ENCODE measurements at places on chromosomes 11 and 22.

GRCh38 chr11:32219320-32219719 is 128.4 kb downstream of the RCN1 start:
- DNase-seq = no peak

DNA sequence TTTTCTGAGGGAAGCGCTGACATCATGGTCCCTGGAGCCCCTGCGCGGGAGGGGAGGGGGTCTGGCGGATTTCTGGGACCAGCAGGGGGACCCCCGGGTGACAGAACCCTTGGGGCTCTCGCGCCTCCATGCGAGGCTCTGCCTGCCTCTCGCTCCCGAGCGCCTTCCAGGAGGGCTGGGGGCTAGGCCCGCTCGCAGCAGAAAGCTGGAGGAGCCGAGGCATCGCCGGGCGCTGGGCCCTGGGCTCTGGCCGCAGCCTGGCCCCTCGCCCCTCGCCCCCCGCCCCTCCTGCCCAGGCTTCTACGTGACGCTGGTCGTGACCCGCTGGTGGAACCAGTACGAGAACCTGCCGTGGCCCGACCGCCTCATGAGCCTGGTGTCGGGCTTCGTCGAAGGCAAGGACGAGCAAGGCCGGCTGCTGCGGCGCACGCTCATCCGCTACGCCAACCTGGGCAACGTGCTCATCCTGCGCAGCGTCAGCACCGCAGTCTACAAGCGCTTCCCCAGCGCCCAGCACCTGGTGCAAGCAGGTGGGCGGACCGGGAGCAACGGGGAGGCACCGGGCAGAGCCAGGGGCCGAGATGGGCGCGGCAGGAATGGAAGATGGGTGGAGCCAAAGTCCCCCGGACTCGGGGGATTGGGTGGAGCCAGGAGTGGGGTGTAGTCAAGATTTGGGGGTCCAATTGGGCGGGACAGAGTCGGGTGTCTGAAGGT is 5.4 kb downstream of the BEST1 start:
- peak; percentile 75 for DNase-seq

GRCh38 chr11:3148990-3149851 is 15.9 kb downstream of the OSBPL5 start:
- no peak for DNase-seq

DNA sequence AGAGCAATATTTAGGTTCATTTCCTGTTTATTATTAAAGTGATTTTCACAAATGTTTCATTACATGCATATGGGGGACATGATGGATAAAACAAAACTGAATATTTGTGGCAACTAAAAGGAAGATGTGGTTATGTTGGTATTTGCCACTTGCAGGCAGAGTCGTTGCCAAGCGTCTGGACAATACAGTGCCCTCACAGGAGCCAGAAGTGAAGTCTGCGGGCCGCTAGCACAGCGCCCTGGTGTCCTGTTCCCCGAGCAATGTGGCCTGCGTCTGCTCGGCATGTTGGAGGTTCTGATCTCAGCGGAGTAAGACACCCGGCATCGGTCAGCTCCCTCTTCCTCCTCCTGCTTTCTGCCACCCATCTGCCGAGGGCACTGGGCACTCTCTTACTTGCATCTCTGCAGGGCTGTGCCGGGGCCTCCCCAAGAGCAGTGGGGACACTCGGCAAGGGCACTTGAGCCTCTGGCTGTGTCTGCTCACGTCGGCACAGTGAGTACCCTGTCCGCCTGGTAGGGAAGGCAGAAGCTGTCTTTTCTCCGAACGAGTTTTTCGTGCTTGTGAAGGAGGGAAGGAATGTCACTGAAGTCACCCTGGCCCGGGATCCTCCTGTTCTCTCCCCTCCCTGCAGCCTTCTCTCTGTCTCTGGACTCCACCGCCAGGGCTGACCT is 10.5 kb upstream of the TTLL12 start:
- DNase-seq = no peak

GRCh38 chr11:117913736-117914397 is 15.3 kb downstream of the TMPRSS13 start:
- DNase-seq = no peak

DNA sequence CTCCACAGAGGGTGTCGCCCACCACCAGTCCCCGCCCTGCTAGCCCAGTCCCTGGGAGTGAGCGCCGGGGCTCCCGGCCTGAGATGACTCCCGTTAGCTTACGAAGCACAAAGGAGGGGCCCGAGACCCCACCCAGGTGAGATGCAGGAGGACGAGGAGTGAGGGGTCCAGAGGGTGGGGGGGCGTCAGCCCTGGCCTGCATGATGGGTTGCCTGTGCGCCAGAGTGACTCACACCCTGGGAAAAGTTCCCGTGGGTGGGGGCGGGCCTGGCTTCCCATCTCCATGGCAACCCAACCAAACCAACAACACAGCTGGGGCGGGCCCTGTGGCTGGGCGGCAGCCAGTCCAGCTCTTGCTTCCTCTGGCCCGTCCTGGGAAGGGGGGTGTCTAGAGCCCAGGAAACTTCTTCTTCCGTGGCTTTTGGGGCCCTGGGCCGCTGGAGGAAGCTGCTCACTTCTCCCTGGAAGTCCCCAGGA is 4.5 kb downstream of the GAS2L1 start:
- DNase-seq = no peak

DNA sequence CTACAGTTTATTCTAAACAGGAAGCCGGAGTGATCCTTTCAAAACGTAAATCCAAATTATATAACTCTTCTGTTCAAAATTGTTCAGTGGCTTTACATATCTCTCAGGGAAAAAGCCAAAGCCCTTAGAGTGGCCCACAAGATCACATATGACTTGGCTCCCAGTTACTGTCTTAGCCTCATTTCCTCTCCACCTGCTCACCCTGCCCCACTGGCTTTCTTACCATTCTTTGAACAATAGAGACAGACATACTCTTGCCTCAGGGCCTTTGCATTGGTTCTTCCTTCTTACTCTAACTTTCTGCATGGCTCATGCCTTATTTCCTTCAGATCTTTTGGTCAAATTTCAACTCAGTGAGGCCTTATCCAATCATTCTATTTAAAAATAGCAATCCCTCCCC is 52.1 kb downstream of the STIM1 start:
- DNase-seq = no peak

GRCh38 chr11:134036492-134037045 is 32.3 kb upstream of the JAM3 start:
- no peak for DNase-seq

DNA sequence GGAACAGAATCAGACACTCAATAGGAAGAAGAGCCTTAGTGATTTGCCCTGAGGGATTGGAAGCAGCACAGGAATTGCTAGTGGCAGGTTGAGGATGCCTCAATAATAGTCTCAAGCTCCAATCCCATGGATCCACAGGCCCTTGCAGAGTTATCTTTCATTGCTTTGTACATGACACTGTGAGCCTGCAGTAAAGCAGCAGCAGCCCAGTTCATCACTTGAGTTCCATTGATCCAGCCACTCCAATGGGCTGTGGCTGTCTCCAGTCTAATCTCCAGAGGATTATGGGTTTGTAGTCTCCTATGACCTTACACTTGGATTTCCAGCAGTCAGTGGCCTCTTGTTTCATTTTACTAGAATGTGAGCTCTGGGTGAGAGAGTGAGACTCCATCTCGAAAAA is 45.4 kb downstream of the AAMDC start:
- DNase-seq = no peak

DNA sequence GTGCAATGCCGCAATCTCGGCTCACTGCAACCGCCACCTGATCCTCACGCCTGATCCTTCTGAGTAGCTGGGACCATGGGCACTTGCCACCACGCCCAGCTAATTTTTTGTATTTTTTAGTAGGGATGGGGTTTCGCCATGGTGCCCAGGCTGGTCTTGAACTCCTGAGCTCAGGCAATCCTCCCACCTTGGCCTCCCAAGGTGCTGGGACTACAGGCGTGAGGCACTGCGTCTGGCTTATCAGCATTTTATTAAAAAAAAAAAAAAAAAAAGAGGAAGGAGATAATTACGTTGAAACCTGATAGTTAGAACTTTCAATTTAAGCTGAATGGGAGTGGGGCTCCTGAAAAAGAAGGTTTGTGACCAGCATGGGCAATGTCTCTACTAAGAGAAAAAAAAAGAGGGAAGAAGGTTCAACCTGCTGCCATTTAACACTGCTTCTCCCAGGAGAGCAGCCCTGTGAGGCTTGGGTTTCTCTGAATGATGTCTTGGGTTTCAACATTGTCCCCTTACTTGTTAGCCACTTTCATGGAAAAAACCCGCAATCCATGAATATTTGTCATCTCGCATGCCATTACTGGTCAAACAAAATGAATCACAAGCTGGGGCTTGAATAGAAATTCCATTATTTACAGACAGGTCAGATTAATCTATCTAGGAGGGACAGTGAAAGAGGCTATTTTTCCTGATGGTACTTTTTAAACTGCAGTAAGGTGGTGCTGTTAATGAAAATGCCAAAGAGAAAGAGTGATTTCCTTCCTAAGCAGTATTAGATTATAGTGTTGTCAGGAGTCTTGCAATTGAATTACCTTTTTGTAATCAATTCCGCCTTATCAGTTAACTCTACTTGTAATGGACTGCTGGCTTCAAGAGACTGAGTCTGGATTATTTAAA is 72.5 kb downstream of the PACS1 start:
- DNase-seq = no peak

GRCh38 chr11:7520981-7521487 is 7.2 kb downstream of the PPFIBP2 start:
- DNase-seq = no peak

DNA sequence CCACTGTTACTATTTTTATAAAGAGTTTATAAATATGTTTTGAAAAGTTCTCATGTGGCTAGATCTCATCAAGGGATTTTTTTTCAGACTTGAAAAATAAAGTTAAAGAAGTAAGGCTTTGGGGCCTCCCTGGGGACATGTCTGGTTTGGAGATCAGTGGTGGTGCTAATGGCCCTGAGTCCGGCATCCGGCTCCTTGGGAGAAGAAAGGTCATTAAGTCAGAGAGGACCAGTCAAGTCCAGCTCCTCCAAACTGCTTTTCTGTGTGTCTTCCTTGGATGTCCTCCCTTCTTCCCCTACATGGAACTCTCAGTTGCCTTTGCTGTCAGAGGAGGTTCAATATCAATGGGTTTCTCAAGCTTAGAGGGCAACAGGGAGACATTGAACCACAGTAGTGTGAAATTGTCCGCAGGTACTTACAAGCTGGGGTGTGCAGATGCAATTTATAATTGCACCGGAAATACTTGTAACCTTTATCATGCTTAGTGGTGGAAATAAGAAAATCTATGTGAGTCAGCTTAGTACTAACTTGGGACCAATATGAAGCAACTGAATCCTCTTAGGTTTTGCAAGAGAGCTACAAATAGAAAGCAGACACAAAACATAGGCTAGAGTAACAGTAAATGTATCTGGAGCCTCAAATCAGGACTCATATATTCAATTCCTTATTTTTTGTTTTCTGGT is 144.3 kb downstream of the TEAD1 start:
- no peak for DNase-seq

DNA sequence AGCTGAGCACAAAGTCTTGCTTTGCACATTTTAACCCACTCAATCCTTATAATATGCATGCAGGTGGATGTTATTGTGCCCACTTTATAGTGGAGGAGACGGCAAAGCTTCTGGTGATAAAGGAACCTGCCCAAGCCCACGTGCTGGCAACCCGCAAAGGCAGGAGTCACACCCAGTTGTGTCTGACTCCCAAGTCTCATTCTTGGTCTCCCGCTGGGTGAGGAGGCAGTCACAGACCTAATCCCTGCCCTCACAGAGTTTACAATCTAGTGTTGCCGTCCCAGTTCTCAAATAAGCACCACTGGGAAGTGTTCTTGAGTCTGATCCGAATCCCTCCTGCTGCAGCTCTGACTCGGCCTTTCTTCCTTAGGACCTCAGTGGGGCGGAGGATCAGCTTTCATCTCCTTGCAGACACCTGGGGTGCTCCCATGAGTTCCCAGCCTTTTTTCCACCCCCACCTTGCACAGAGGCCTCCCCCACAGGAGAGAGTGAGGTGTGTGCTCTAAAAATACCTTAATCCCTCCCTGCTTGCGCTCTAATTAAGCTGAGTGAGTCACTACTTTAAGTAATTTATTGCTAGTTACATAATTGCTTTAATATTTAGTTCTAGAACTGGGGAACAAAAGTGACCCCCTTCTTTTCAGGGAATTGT is 15.1 kb downstream of the PDE2A start:
- DNase-seq = no peak

GRCh38 chr11:102319544-102319943 is 2.3 kb downstream of the BIRC3 start:
- no peak for DNase-seq

DNA sequence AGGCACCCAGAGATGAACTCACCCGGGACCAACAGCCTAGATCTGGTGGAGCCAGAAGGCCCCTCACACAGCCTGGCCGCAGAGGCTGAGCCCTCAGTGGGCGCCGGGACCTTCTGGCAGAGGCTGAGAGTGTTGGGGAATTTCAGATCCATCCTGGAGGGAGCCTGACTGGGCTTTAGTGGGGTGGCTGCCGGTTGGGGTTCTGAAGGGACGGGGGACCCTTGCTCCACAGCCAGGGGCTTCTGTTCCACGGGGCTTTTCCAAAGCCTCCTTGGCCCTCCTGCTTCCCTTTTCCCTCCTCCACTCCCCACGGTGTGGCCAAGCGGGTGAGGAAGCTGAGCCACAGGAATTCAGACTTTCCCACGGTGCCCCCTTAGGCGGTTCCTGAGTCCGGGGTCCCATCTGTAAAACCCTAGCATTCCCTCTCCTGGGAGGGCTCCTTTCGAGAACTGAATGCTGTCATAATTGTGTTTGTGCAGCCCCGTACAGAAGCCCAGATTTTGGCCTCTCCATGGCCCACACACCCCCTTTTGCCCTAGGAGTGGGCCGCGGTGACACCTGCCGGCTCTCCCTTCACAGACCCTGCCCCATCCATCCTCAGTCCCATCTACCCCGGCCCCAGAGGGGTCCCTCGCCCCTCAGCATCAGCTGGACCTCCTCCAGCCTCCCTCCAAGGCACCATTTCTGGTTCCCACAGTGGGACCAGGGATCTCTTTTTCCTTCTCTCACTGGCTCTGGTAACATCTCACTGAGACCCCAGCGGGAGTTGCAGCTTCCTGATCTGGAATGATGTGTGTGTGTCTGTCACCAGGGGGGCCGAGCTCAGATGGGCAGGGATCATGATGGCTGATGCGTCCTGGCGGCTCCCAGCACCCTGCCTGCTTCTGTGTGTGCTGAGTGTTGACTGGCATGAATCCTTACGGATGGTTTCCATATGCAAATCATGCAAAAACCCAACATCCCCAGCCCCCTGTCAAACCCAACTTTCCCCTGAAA is 1048.4 kb downstream of the TBC1D22A start:
- no peak for DNase-seq

DNA sequence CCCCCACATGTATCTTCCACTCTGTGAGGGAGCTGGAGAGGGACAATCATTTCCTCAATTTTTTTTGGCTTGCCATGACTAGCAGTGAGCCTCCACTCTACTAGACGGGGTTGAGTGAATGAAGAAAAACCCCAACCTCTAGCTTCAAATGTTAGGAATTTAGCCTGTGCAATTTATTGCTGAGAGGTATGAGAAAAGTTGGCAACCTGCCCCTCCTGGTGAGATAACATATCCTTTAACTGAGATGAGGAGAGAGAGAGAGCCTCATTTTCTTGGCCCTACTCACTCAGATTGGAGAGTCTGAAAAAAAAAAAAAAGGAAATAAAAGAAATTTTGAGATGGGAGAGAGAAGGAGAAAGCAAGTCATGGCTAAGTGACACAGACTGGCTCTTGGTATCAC is 218.2 kb upstream of the CARD18 start:
- DNase-seq = no peak

GRCh38 chr22:49046546-49047361 is 780.9 kb downstream of the BRD1 start:
- no peak for DNase-seq
